ENCODE measurements at places on chromosomes 1 and 21.

DNA sequence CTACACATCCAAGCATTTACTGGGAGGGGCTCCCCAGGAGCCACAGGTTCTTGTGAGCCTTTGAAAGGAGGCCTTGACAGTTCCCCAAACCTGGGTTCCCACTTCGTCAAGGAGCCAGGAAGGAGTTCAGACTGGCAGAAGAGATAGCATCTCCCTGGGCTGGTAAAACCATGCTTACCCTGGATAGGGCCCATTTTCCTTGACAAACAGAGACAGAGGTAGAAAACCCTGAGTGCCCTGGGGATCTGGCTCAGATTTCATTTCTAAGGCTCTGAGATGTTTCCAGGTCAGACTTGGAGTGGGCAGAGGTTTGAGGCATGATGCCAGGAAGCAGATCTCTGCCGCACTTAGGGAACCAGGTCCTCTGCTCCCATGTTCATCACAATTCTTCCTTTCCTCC is 2.7 kb downstream of the ETNK2 start:
- no peak for DNase-seq

DNA sequence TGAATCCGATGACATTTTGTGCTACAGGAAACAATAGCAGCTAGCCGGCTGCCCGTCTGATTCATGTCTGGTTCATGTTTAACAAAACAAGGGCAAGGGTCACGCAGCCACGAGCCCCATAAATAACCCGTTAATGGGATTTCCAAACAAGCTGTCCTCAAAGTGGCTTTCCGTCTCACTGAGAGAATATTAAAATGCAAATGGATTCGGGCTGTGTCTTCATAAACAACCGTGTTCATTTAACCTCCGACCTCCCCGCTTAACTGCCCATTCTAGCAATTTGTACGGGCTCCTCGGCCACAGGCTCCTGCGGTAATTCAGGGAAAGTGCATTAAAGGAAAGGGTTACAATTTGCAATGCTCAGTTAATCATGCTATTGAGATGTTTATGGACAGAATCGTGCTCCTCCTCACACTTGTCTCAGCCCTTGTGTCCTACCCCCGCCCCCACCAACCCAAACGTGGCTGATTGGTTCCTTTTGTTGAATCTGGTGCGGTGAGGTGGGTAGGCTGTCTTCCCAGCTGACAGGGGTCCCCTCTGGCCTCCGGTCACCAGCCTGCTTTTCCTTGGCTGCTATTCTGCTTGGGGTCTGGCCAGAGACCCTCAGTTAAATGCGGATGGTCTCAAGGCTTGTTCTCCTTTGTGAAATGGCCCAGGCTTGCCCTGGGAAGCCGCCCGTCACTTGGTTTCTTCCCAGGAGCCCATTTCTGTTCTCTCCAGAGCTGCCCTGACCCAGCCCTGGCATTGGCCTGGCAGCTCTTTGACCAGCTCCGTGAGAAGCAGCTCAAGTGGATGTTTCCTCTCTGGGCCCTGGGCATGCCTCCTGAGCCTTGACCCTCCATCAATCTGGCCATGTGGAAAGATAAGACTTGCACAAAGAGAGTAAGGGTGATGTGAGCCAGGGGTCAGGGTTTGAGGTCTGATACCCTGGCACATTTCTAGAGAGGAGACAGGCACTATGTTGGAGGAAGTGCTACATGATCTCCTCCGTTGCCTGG is 200.7 kb upstream of the POU3F1 start:
- no peak for DNase-seq

DNA sequence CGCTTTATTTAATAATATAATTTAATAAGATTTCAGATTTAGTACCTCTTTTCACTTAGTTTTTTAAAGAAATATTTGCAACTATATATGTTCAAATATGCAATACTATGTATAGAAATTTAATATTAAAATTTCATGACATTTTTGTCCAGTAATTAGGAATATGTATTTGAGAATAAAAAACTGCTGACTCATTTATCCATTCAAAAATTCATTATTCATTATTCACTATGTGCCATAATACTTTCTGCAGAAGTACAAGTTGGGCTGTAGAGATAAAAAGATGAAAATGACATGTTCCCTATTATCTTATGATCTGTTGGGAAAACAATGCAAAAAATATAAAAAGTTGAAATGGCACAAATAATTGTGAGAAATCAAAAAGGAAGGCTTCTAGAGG is 3.4 kb upstream of the C1orf53 start:
- no peak for DNase-seq

DNA sequence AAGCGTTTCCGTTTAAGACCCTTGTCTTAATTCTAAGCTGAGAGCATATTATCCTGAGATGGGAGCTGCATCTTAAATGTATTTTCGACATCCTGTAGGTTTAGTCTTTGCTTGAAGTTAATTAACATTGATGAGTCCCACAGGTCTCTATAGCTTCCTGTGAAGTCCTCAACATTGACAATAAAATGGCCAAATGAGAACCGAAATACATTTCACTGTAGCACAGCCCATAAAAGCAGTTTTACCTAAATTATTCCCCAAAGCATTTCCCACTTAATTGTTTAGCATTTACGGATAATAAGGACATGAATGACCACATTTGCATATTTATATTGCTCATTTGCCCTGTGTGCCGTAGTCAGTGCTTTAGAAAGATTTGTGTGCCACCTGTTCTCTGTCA is 116.4 kb downstream of the CRB1 start:
- DNase-seq: no peak

All from CD4-positive, alpha-beta T cell treated with Interleukin-4 for 4 hours (primary cell).